Left colon (tissue), 2 donors: ENCODE measurements at places on chromosomes 2 and 18. TPM values are rescaled to one million over a fixed set of nuclear protein-coding genes. Genes with fewer than 3 reads are reported as not detected.

DNAJC27 gene
- 4.8 TPM for total RNA-seq

STK17B gene
- 59.9 TPM for total RNA-seq

DNA sequence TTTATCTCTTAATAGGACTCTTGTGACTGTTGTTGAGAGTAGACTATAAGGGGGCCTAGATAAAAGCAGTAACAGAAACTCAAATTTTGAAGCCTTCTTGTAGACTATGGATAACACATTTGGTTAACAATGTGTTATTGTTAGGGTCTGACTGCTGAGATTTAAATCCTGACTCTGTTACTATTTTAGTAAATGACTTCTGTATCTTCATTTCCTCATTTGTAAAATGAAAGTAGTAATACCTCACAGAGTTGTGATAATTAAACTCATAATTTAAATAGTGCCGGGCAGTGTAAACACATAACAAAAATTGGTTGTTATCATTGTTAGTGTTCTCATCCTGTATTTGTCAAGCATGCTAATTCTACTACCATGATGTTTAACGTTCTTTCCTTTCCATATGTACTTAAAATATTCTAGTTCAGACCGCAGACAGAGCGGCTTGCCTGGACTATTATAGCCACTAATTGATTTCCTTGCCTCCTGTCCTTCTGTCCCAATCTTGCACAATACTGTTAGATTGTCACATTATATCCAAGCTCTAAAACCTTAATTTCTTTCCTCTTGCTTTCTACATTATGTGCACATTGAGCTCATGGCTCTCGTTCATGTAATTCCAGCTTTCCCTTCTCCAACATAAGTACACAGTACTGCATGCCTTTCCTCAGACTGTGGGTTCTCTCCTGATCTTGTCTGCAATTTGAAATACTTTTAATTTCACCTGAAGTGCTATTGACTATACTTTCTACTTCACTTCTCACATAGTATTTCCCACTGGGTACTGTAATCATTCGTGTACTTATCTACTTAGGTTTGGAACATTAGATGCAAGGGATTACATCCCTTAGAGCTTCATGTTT, 48.4 kb downstream of the RBBP8 start:
- no peak for DNase-seq

PLEKHM3 gene
- 10.4 TPM for total RNA-seq

MOGAT1 gene
- total RNA-seq, result 0.25 TPM

- DNase-seq, result no peak
Observed at GRCh38 chr2:148721991-148722777, 77.6 kb downstream of the EPC2 start.

UBE2F gene
- 50.8 TPM for total RNA-seq

DNA sequence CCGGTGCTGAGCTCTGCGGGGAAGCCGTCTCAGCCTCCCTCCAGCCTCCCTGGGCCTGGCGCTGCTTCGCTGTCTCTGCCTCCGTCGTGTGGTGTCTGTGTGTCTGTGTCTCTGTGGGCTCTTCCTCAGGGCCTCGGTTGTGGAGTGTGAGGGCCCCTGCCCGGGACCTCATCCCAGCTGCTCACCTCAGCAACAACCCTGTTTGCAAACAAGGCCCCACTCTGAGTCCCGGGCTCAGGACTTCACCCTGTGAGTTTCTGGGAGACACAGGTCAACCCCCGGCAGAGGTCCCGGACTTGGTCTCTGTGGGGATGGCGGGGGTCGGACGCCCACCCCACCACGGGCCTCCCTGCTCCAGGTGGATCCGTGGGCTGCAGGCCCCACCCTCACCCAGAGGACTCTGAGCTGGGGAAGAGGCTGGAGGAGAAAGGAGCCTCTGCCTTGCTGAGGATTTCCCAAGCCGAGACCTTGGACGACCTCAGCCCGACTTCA, 127.4 kb upstream of the CTDP1 start:
- no peak for DNase-seq

ZNG1B gene
- total RNA-seq, result 24.7 TPM

- no peak for DNase-seq
Observed at GRCh38 chr18:68448736-68449135, 266.2 kb downstream of the TMX3 start.

PLB1 gene
- 4.2 TPM for total RNA-seq

- no peak for DNase-seq
Observed at GRCh38 chr18:43031169-43031568, 84.3 kb downstream of the RIT2 start.

- no peak for DNase-seq
Observed at GRCh38 chr2:40488101-40488601, 36.3 kb upstream of the SLC8A1 start.

CCDC150 gene
- 5.8 TPM for total RNA-seq

DNA sequence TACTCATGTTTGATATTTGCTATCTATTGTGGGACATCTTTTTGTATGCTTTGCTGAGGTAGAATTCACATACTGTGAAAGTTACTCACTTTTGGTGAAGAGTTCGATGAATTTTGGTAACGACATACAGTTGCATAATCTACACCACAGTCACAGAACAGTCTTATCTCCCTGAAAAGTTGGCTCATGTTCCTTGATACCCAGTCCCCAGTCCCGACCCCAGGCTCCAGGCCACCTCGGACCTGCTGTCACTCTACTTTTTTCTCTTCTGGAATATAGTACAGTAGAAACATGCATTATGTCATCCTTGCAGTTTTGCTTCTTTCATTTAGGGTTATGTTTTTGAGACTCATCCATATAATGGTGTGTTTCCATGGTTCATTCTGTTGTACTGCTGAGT, 191.7 kb downstream of the FAM210A start:
- no peak for DNase-seq

DNA sequence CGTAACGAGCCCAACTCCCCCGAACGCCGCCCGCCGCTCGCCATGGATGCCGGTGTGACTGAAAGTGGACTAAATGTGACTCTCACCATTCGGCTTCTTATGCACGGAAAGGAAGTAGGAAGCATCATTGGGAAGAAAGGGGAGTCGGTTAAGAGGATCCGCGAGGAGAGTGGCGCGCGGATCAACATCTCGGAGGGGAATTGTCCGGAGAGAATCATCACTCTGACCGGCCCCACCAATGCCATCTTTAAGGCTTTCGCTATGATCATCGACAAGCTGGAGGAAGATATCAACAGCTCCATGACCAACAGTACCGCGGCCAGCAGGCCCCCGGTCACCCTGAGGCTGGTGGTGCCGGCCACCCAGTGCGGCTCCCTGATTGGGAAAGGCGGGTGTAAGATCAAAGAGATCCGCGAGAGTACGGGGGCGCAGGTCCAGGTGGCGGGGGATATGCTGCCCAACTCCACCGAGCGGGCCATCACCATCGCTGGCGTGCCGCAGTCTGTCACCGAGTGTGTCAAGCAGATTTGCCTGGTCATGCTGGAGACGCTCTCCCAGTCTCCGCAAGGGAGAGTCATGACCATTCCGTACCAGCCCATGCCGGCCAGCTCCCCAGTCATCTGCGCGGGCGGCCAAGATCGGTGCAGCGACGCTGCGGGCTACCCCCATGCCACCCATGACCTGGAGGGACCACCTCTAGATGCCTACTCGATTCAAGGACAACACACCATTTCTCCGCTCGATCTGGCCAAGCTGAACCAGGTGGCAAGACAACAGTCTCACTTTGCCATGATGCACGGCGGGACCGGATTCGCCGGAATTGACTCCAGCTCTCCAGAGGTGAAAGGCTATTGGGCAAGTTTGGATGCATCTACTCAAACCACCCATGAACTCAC, 673 bp downstream of the PCBP1 start:
- peak; percentile 61 for DNase-seq

DNA sequence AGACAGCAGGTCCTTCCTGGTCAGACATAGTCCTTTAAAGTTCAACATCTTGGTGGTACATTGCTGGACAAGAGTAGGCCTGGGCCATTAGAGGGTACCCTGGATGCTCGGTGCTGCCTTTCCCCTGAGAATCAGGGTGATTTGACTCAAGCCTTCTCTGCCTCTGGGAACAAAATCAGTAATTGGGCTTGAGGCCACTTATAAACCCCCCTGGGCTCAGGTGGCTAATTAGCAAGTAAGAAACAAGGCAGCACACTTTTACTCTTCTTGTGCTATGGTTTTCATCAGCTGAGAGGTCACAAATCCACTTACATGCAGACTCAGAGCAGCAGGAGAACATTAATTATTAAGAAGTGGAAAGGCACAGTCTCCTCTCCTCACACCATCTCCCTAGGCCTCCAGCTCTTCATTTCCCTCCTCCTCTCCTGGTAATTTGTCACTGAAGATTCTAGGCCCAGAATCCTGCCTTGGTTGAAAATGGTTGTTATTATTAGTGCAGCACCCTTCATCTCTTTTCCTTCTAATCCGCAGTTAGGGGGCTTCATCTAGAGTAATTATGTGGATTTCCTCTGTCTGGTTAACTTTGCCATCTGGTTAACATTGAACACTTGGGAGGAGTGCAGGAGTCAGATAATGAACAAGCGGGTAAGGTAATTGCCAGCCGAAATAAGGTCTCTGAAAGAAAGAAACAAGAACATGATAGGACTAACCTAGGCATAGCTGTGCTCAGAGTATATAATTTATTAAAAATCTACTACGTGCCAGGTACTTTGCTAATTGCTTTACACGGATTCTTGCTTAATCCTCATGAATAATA, 29.7 kb upstream of the CASP10 start:
- no peak for DNase-seq

MSH6 gene
- total RNA-seq, result 18.2 TPM

DNA sequence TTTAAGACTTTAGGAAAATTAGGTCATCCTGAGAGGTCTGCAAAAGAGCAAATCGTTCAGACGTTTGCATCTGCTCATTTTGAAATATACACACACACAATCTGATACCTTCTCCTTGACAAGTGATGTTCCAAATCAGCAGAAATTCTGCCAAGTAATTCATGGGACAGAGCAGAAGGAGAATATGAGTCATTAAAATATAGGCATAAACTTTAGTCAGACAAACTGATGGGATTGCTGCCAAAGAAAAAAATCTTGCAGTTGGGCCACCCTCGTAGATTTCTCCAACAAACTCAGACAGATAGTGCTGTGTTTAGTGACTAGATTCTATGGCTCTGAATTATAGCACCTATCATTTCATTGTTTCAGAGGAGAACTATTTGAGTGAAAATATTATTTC, 336.3 kb downstream of the NYAP2 start:
- no peak for DNase-seq

CCL20 gene
- 13.6 TPM for total RNA-seq

IL37 gene
- 0.64 TPM for total RNA-seq

ANKRD30BL gene
- not detected for total RNA-seq

GRCh38 chr2:40324656-40325055, 127.2 kb downstream of the SLC8A1 start:
- DNase-seq, result no peak

DNA sequence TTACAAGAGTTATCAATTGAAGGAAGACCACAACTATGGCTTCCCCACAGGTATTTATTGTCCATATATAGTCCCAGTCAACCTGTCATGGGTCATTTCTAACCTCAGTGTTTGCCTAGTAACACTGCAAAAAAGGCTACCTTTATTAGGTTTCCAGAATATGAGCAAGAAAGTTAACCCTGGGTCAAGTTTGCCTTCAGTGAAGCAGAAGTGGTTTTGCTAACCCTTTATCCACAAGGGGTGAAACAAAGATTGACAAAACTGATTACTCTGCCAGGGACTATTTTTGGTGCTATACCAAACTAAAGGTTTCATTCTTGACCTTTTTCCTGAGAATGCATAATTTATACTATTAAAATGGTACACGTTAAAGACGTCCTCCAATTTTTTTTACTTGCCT, 28.8 kb downstream of the SP100 start:
- DNase-seq, result no peak

DNA sequence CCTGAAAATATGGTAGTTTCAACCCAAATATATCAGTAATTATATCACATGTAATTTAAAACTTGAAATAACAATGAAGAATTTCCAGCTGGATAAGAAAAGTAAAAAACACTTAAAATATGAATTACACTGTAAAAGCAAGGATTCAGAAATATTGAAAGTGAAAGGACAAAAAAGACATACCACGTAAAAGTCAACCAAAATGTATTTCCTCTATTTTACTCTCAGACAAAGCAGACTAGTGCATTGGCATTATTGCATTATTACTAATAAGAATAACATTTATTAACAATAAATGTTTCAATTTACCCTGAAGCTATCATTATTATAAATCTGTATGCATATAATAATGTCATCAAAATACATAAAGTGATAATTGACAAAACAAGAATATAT, 445.1 kb upstream of the TRIB2 start:
- DNase-seq, result no peak

FOXI3 gene
- not detected for total RNA-seq

DNA sequence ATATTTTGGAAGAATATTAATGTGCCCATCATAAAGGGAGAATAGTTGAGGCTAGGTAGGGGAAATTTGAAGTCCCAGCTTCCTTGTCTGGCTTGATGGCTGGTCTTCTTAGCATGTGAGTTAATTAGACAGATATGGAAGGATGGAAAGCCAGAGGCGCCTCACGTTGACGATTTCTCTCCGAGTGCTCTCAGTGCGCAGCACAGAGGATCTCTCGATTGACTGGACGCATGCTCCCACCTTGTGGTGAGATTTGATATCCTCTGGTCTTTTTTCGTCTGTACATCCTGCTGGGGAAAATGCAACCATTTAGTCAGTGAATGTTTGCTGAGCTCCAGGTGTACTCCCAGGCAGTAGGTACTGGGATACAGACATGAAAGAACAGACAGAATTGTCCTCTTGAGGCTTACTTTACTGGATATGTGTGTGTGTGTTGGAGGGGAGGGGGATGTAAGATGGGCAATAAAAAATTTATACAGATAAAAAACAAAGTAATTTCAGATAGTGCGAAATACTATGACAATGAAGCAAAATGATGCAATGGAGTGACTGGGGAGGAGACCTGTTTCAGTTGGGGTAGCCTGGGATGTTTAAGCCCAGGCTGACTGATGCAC, 66.9 kb upstream of the ZNG1B start:
- DNase-seq, result peak; percentile 55

GRCh38 chr2:105409717-105410116, 10.9 kb upstream of the FHL2 start:
- peak; percentile 57 for DNase-seq

GRCh38 chr2:24454294-24454693, 36.8 kb upstream of the NCOA1 start:
- no peak for DNase-seq

COL4A3 gene
- 0.56 TPM for total RNA-seq

SLC9A2 gene
- total RNA-seq, result 75.2 TPM

SCYGR1 gene
- total RNA-seq, result not detected

DNA sequence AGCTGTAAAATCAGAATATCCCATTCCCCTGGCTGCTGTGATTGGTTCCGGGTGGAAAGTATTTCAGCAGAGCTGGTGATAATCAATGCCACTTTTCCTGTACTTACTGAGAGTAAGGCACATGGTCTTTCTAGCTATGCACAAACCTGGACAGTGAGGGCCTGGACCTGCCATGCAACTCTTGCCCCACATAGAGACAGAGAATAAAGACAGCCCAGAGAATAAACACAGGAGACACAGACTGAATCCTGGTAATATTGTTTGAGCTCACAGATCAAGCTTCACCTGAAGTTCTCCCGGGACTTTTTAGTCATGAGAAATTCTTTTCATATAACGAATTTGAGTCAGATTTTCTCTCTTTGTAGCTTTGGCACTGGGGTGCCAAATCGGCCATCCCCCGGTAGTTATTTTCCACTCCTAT, 81.9 kb downstream of the ACAA2 start:
- no peak for DNase-seq

- DNase-seq, result no peak
Observed at GRCh38 chr2:217976301-217976700, 26.5 kb downstream of the TNS1 start.
